ENCODE measurements at places on chromosomes 7 and 10.
A peak's percentile ranks its signal among the peaks of the same experiment; 100 is the strongest.

DNA sequence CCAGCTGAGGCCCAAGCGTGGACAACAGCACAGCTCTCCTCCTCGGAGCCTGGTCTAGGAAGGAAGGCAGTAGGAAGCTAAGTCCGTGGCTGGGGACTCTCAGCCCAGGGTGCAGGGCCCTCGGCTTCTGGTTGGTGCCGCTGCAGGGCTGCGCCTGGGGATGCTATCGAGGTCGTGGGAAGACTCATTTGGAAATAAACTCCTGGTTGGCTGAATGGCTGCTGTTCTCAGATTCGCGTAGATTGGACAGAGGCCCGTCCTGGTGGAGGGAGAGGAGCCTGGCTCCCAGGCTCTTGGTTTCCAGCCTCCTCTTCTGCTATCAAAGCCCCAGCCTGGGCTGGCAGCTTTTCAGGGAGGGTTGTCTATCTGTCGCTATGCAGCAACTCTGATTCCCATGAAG is 152.6 kb upstream of the FZD8 start:
- ATAC-seq = no peak

- no peak for ATAC-seq
Measured at GRCh38 chr10:29545122-29545521, 89.6 kb downstream of the SVIL start.

- ATAC-seq = no peak
Measured at GRCh38 chr7:114819616-114820362, 102.1 kb upstream of the MDFIC start.

DNA sequence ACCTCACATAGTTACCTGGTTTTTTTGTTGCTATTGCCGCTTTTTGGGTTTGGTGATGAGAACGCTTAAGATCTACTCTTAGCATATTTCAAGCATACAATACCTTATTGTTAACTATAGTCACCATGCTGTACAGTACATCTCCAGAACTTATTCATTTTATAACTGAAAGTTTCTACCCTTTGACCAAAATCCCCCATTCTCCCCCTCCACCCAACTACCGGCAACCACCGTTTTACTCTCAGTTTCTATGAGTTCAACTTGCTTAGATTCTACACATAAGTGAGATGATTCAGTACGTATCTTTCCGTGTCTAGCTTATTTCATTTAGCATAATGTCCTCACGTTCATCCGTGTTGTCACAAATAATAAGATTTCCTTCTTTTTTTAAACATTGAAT is 86.7 kb upstream of the IL6 start:
- no peak for ATAC-seq

DNA sequence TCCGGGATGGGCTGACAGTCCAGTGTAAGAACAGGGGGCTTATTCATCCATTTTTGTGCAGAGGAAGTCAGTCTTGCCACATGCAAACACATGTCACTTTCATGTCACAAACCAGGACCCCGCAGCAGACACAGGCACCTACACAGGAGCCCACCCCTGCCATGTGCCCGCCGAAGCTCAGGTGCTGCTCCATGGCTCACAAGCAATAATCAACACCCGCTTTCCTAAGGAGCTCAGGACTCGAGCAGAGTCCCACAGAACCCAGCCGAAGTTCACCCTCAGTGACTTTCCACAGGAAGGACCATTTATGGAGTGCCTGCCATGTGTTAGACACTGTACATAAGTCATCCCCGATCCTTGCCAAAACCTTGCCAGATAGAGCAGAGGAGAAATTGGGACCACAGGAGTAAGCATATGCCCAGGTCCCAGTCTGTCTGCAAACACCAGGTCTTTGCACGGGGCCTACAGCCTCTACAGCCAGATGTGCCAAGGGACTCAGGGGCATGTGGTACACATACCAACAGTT is 99.4 kb downstream of the EBF3 start:
- no peak for ATAC-seq

DNA sequence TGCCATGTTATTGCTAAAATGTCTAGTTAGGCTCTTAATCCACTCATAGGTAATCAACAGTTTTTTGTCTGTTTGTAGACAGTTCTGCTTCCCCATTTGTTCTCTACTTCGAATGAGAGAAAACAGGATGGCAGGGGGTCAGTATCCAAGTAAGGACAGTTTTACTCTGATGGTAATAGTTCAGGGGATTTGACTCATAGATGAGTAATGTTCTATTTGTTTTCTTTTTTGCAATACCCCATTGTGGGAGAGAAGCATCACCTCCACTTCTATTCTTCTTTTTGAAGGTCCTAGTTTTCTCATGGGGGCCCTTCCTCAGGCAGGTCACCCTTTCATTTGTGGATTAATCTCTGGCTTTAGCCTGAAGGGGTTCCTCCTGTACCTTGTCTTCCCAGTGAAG is 13.9 kb downstream of the PCLO start:
- ATAC-seq = no peak

DNA sequence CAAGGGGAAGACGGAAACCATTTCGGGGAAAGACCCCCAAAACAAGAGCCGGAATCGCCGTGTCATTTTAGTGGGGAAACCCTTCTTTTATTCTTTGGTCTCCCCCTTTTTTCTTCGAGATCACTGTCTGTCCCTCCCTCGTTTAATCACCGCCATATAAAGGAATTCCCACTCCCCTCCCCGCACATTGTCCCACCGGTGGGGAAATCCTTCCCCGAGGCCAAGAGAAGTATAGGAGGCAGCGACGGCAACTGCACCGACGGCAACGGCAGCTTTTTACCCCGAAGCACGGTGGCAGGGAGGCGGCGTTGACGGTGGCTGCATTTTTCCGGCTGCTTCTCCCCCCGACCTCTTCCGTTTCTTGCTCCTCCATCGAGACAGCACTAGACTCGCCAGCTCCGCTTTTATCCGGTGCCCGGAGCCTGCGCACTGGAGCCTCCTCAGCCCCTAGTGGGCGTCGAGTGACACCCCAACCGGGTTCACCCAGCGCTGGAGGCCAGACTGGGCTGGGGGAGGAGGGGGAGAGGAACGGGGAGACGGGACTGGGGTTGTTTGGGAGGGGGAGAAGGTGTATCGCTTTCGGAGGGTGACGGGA is 687 bp upstream of the KMT2E start:
- peak; percentile 59 for ATAC-seq

- peak; percentile 98 for ATAC-seq
Measured at GRCh38 chr7:54664235-54665228, 94.5 kb downstream of the SEC61G start.

DNA sequence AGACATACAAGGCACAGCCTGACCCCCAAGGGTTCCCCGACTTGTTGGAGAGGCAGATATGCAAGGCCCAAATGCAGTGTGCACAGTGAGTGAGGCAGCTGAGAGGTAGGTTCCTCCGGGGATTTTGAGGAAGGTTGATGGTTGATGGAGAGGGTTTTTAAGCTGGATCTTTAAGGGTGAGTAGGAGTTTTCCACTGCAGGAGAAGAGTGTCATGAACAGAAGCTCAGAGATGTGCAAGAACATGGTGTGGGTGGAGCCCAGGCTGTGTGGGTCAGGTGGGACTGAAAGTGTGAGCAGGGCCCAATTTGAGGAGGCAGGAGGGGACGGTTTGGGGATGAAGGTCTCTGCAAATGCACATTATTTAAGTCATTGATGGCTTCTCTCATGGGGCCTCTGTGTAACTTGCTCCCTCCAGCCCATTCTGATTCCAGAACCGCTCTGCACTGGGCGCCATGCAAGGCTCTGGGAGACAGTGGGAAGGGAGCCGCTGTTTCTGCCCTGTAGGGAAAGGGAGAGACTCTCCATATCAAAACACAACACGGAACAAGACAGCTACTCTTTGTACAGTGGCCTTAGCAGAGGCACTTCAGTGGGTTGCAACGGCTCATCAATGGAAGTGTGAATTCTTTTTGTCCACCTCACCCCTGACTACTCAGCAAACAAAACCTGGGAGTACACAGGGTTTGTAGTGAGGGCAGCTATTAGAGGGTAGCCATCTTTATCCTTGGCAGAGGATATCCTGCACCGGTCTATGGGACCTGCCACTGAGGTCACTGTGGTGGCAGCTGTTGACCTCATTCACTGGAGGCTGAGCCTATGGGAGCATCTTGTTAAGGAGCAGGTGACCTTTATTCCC is 29.7 kb downstream of the RAMP3 start:
- ATAC-seq = no peak

- ATAC-seq = no peak
Measured at GRCh38 chr10:132170561-132171361, 16.0 kb upstream of the DPYSL4 start.

GRCh38 chr7:130896051-130896881 is 162.3 kb upstream of the KLF14 start:
- no peak for ATAC-seq

DNA sequence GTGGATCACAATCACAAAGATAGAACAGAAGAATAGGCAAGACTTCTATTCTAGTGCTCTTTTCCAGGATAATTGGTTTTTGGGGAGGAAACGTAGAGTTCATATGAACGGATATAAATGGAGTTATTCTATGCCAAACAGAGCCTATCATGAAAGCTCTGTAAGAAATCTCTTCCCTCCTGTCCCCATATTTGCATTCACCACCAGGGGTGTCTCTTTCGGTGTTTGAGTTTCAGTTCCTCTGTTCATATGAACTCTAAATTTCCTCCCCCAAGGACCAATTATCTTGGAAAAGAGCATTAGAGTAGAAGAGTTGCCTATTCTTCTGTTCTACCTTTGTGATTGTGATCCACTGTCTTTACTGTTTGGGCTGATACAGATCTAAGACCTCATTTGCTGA is 48.3 kb upstream of the CDC14C start:
- no peak for ATAC-seq

DNA sequence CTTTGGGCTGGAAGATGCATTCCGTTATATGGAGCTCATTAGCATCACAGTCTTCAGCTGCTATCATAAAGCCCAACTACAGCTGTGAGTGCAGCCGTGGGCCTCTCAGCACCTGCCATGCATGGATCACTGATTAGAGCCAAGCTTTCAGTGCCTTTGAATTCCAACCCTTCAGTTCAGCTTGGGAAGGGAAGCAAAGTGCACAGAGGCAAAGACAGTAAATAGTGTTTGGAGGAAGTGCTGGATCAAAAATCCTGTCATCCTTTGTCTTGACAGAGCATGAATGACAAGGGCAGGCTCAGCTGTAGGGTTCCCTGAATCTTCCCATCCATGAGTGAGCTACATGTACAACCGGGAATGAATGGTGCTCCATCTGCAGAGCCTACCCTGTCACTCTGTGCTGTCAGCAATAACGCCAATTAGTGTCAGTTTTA is 153.7 kb downstream of the DNAJB9 start:
- ATAC-seq = peak; percentile 49

DNA sequence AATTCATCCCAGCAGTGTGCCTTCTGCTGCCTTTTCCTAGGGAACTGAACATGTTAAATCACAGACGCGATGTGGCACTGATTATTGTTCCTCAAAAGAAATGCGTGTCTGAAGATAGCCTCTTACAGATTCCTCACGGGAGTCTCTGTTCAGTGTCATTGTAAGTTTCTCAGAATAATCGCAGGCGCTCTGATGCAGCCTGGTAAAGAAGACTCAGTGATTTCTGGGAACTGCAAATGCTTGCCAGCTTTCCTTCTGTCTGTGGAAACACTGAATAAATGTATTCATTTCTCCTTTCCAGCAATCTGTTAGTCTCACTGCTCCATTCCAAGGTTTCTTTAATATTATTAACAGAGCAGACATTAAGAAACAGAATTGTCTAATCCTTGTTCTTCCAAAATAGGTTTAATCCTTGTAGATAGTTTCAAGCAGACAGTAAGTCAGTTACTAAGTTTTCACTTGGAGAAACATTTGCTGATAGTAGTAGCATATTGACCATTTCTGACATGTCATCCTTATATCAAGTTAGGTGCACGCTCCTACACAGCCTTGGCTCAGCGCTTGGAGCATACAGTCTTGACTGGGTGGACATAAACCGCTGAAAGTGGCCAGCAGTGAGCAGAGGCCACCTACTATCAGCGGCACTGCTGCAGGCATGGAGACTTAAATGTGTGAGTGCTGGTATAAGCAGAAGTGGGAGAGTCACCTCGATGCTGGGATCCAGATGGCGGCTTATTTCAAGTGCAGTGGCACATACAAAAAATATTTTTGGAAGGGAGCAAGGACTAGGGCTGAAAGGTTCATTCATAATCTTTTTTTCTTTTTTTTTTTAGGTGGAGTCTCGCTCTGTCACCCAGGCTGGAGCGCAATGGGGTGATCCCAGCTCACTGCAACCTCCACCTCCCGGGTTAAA is 27.7 kb downstream of the MMRN2 start:
- no peak for ATAC-seq

GRCh38 chr10:128739930-128740329 is 613.7 kb upstream of the MKI67 start:
- peak; percentile 67 for ATAC-seq

GRCh38 chr10:62178568-62178967 is 90.1 kb downstream of the RTKN2 start:
- no peak for ATAC-seq

- ATAC-seq = no peak
Measured at GRCh38 chr10:24618401-24618800, 105.3 kb downstream of the ARHGAP21 start.

DNA sequence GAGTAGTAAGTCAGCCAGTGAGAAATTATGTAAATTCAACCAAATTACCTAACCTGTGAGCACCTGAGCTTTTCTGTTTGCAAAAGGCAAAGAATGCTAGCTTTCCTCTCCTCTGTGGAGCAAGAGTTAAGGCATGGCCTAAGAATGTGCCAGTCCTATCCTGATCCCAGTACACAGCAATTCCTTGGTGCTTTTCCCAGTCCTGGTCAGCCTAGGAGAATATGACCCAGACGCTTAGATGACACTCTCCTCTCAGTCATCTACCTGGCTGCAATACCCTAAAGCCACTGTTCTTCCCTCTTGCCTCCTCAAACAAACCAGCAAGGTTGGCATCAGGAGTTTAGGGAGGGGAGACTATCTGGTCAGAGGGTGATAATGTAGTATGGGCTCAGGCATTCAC is 4.1 kb downstream of the PDLIM1 start:
- no peak for ATAC-seq

GRCh38 chr10:53123311-53123710 is 350.7 kb upstream of the MBL2 start:
- no peak for ATAC-seq

Data from motor neuron (in vitro differentiated cells).